NCI-H187 treated with DMSO at 0.1 percent for 48 hours (cell line): ENCODE measurements at places on chromosomes 11 and 22.

DNA sequence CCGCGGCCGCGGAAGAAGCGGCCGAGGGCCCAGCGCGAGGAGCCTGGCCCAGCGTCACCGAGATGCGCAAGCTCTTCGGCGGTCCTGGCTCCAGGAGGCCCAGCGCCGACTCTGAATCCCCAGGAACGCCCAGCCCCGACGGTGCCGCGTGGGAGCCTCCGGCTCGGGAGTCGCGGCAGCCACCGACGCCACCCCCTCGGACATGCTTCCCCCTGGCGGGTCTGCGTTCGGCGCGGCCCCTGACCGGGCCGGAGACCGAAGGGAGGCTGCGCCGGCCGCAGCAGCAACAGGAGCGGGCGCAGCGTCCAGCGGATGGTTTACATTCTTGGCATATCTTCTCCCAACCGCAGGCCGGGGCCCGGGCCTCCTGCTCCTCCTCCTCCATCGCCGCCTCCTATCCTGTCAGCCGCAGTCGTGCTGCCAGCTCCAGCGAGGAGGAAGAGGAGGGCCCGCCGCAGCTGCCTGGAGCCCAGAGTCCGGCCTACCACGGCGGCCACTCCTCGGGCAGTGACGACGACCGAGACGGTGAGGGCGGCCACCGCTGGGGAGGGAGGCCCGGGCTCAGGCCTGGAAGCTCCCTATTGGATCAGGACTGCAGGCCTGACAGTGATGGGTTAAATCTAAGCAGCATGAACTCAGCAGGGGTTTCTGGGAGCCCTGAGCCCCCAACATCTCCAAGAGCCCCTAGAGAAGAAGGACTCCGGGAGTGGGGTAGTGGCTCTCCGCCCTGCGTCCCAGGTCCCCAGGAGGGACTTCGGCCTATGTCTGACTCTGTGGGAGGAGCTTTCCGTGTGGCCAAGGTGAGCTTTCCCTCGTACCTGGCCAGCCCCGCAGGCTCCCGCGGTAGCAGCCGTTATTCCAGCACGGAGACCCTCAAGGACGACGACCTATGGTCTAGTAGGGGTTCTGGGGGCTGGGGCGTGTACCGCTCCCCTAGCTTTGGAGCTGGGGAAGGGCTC lies 1.2 kb downstream of the ARHGEF17 start:
- no peak for DNase-seq

DNA sequence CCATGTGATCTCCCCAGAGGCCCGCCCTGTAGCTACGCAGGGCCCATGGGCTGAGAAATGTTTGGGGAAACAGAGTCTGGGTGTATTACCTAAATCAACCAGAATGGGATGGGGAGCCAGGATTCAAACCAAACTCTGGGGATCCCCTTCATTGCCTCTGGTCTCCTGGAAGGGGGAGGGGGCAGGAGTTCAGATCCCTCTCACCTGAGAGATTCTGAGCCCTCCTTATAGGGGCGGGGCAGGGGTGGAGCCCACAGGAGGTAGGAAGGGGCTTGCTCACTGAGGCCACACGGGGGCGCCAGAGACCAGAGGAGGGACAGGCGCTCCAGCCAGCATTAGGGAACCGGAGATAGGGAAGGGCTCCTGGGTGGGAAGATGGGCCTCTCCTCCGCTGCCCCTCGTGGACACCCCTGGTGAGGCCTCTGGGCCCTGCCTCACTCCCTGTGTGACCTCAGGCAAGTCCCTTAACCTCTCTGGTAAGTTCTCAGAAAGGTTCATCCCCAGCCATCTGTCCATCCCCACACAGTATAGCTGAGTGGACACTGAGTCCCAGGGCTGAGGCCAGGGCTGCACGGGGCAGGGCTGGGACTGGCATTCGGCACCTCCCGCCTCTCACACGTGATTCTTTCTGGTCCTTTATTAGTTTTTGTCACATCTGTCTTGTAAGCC lies 2.7 kb upstream of the CDC42BPG start:
- peak; percentile 61 for DNase-seq

DNA sequence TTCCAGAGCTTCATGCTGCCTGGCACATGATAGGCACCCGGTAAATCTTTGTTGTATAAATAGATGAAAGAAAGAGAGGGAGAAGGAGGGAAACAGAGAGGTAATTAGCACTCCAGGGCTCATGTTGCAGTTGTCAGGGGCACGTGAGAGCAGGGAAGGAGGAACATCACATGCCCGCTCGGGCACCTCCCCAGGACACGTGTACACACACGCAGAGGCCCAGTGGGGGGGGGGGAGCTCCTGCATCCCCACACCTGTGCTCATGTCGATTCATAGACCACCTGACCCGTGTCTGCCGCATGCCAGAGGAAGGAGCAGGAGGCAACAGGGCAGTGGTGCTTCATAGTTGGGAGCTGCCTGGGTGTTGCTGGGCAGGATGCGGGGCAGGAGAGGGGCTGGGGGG lies 37.1 kb upstream of the NNMT start:
- no peak for DNase-seq

DNA sequence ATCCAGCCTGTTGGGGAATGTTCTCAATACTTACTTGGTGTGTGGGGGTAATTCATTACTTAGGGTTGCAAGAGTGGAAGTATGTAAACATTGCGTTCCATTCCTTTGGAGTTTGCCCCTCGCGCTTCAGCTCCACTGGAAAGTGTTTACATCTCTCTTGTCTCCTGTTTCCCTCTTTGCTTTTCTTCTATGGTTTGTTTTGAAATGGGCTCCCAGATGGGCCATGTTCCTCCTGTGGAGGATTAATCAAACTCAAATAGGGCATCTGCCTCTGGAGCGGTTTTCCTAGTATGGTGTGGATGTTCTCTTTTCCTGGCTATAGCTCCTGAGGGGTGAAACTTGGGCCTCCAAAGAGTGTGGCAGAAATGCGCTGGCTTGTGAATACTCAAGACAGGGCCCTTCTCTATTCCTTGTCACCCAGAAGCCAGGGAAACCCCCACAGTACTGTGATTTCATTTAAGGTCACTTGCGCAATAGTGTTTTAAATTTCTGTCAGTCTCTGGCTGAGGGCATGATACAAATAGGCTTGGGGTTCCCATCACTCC lies 51.9 kb downstream of the CD44 start:
- DNase-seq: no peak

DNA sequence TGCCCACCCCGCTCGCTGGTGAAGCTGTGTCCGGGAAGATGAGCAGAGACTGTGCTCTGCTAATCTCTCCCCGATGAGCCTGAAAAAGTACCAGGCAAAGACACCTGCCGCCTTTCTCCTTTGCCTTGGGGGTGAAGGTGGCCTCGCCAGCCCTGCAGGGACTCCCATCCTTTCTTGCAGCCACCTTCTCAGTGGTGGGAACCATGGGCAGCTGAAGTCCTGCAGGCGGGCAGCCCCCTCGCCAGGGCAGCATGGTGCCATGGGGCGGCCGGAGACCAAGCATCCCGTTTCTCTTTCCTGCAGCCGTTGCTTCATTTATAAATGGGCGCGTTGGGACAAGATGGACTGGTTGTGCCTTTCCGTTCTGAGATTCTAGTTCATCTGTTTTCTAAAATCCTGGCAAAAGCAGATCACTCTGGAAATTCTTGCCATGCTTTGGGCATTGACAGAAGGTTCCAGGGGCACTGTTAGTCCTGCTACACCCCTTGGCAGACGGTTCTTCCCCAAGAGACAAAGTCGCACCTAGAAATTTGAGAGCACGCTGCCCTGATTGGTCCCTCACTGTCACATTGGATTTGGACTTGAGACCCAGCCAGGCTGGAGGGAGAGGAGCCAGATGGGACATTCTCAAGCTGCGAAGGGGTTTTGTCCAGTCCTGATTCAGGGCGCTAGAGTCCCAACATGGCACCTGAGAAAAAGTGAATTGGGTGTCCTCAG lies 7.5 kb downstream of the CTTN start:
- no peak for DNase-seq

DNA sequence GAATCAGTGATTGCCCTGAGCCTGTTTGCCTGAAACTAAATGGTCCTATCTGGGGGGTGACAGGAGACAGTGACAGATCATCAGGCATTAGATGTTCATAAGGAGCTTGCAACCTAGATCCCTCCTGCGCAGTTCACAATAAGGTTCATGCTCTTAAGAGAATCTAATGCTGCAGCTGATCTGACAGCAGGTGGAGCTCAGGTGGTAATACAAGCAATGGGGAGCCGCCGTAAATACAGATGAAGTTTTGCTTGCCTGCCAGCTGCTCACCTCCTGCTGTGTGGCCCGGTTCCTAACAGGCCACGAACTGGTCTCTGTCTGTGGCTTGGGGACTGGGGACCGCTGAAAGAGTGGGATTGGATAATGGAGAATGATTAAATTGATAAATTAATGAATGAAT lies 14.0 kb downstream of the NOX4 start:
- no peak for DNase-seq

- DNase-seq: no peak
Observed at GRCh38 chr11:133306019-133306418, 226.3 kb downstream of the OPCML start.

- DNase-seq: no peak
Observed at GRCh38 chr11:47187723-47188122, 1.5 kb upstream of the PACSIN3 start.

DNA sequence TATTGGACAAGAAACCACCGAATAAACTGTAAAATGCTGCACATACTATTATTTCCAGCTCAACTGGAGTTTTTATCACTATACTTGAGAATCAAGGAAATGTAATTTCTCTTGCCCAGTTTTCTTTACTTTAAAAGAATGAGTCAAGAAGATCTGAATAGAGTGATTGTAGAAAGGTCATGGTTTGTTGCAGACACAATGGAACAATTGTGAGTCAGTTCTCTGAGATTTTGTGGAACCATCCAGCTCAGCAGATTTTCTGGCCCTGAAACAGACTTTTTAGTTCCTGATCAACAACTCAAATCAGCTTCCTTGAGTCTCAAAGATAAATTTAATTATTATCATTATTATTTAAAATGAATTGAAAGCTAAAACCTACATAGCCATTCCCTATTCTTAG lies 1.3 kb downstream of the TCN1 start:
- no peak for DNase-seq

- DNase-seq: no peak
Observed at GRCh38 chr11:111177037-111177871, 68.3 kb upstream of the POU2AF2 start.

DNA sequence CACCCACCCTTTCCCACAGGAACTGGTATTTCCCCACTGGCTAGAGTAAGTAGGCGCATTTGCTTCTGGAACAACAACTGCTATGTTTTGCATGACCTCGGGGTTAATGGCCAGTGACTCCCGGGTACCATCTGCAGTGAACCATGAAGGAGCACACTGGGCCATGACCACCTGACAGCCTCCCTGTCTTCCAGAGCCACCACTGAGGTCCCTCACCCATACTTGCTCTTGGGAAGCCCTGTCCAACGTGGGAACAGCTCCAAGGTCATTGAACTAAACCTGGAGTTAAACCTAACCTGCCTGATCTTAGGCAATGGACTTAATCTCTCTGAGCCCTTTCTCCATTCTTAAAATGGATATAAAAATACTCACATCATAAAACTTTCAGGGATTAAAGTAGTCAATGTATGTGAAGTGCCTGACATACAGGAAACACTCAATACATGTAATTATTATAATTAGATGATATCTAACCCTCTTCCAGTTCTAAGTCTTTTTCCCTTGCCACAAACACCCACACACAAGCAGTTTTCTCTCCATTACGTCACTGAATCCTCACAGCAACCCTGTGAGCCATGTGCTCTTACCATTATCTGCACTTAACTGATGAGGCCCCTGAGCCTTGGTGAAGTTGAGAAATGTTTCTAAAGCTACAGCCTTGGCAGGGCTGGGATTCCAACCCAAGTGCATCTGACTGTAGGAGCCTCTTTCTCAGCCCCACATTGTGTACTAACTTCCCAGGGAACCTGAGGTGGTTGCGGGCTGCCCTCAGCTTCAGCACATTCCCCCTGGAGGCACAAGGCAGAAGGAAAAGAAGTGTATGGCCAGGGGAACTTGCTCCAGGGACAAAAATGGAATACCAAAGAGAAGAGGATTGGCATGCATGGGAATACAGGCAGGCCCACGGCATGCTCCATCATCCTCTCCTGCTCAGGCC lies 74.5 kb upstream of the NCAM1 start:
- DNase-seq: no peak

GRCh38 chr11:15569305-15570025 lies 454.7 kb downstream of the INSC start:
- no peak for DNase-seq

DNA sequence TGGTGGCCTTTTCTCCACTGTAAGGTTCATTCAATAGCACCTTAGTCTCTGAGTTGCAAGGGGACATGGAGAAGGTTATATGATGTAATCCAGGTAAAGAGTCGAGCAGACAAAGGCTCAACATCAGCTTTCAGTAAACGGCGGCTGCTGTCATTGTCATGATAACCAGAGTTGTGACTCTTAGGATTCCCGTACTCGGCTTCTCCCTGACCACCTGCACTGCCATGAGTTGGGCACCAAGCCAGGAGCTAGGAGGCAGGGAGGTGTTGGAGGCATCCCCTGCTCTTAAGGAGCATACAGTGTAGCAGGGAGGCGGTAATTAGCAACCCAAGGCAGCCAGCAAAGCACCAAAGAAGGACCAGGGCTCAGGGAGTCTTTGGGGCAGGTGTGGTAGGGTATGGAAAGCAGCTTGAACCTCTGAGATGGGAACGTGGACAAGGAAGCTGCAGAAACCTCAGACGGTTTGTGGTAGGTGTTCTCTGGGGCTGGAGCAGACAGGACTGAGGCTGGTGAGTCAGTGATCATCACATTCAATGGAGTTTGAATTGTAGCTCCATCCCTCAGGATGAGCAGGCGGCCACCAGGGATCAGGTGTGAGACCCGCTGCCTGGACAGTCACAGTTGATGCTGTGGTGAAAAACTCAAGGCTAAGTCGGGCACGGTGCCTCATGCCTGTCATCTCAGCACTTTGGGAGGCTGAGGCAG lies 31.7 kb downstream of the LIF start:
- DNase-seq: no peak

DNA sequence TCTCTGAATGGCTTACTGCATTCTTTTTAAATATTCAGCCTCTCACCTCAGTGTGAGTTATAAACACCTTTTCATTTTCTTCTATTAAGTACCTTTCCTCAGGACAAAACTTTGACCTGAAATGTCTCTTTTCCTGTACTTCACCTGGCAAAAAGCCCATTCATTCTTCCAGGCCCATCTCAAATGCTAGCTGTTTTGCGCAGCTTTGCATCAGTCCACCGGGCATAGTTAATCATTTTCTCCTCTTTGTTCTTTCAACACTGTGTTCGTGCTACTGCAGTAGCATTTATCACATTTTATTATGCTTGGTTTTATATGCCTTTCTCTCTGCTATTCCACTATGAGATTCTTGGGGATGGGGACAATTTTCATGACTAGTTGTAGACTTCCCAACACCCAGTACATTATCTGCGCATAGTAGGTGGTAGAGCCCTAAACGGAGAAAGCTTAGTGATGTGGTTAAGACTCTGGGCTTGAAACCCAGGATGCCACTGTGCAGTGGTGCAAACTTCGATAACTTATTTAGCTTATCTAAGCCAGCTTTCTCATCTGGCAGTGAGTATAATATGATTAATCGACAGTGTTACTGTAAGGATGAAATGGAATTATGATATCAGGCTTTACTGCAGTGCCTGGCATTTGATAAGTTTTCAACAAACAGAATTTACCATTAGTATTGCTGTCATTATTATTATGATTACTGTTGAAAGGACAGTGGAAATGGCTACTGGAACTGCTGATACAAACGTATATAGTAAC lies 695.7 kb downstream of the NELL1 start:
- no peak for DNase-seq
